ENCODE measurements at places on chromosomes 1 and 21.

GRCh38 chr1:162627662-162628296, 4.5 kb upstream of the DDR2 start:
- DNase-seq = no peak

- no peak for DNase-seq
These were observed 57.2 kb downstream of the EDN2 start for GRCh38 chr1:41427122-41427913.

DNA sequence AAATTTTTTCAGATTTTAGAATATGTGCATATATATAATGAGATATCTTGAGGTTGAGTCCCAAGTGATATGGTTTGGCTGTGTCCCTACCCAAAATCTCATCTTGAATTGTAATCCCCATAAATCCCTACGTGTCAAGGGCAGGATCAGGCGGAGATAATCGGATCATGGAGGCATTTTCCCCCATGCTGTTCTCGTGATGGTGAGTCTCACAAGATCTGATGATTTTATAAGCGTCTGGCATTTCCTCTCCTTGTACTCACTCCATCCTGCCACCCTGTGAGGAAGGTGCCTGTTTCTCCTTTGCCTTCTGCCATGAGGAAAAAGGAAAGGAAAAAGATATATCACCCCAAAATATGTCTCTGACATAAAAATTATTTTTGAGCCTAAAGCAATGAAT, 64.6 kb downstream of the TOR3A start:
- DNase-seq = no peak

GRCh38 chr21:44722731-44723130, 11.4 kb upstream of the TSPEAR start:
- DNase-seq = no peak

DNA sequence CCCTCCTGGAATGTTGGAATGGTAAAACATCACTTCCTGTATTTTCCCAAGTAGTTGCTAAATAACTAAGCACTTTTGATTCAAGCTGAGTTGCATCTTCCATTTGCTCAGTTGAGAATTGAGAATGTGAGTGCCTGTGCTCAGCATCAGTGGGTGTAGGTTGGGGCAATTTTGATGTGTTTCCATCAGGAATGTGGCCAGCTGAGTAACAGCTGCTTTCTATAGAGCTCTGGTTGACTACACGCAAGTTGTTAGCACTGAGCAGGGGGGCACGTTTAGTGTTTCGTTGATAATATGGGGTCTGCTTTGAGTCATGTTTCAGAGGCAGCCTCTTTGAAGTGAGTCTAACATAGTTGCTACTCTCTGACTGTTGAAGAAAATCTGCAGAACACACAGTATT, 41.5 kb downstream of the LRRC53 start:
- no peak for DNase-seq

DNA sequence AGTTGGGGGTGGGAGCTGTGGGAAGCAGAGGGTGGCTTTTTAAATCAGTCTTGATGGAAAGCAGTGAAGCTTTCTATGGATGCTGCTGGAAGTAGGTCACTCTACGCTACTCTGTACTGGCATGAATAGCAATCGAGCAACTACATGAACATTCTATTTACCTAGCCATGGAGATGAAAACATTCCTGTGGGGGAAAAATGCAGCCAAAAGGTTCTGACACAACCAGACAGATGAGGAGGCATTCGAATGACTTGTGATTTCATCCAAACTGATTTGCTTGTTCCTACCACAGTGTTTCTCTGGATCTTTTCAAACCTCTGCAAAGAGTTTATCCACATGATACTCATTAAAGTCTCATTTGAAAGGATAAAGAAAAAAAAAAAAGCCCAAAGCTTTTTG, 95.0 kb downstream of the ASTN1 start:
- no peak for DNase-seq

GRCh38 chr1:223504741-223505140, 111.5 kb downstream of the CCDC185 start:
- no peak for DNase-seq

- DNase-seq = peak; percentile 35
These were observed 79.1 kb downstream of the NDUFS5 start for GRCh38 chr1:39105061-39105840.

- peak; percentile 28 for DNase-seq
These were observed 1.2 kb upstream of the KIRREL1 start for GRCh38 chr1:157992031-157992832.
